ENCODE measurements at places on chromosomes 2 and 18.

DNA sequence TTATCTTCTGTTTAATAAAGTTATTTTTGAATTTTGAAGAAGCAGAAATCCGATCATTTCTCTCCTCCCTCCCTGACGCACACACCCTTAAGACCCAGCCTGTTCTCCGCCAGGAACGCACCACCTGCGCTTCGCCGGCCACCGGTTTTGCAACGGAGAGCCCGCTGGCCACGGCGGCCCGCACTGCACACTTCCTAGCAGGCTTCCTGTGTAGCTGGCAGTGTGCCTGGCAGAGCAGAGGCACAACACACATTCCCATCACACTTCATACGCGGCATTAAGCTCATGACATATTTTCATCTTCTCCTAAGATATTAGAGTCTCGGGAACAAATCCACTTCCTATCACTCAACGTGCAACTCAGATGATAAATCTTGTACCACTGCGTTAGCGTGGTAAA is 148.0 kb downstream of the HDAC4 start:
- DNase-seq, result no peak

DNA sequence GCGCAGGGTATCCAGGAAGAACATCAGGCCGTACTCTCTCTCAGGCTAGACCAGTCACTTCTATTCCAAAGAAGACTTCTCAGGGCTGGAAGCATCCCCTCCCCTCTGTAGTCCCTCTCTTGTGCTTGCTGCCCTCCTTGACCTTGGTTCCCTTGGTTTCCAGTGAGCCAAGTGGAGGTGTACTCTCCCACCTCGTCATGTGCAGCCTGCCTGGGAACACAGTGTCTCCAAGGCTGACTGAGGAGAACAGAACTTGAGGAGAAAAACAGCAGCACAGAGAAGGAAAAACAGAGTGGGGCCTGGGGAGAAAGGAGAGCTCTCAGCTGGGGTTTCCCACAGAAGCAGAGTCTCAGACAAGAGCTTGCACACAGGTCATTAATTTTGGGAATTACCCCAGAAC is 52.7 kb downstream of the HAUS1 start:
- no peak for DNase-seq

DNA sequence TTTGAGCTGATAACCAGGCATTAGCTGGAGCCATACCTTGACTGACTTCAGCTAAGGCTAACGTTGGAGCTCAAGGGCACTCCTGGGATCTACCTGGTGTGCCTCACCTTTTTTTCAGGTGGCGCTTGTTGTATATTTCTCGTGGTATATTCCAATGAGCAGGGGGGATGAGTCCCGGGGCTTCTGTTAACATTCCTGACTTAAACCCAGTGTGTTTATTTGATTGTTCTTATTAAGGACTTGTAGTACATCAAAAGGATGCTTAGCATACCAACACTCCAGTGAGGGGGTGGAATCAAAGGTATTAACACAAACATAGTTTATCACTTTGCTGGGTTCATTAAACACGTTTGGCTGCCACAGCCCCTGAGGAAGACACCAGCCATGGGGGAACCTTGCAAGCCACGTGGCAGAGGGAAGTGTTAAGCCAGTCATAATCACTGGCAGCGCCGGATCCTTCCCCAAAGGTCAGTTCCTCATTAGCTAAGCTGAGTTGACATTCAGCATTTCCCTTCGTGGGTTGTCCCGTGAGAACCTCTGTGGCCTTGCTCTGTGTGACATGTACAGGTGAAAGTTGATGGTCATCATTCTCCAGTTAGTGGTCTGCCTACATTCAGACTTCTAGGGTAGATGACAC is 119.5 kb upstream of the MCFD2 start:
- no peak for DNase-seq

DNA sequence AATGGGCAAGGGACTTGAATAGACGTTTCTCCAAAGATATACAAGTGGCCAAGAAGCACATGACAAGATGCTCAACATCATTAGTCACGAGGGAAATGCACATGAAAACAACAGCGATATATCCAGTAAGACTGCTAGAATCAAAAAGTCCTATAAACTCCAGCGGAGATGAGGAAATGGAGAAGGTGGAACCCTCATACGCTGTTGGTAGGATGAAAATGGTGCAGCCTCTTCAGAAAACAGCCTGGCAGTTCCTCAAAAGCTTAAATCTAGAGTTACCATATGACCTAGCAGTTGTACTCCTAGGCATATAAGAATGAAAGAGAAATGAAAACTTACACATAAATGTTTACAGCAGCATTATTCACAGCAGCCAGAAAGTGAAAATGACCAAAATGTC is 48.1 kb downstream of the HPCAL1 start:
- DNase-seq, result no peak

- no peak for DNase-seq
Observed at GRCh38 chr2:11473659-11474433, 7.9 kb upstream of the E2F6 start.

DNA sequence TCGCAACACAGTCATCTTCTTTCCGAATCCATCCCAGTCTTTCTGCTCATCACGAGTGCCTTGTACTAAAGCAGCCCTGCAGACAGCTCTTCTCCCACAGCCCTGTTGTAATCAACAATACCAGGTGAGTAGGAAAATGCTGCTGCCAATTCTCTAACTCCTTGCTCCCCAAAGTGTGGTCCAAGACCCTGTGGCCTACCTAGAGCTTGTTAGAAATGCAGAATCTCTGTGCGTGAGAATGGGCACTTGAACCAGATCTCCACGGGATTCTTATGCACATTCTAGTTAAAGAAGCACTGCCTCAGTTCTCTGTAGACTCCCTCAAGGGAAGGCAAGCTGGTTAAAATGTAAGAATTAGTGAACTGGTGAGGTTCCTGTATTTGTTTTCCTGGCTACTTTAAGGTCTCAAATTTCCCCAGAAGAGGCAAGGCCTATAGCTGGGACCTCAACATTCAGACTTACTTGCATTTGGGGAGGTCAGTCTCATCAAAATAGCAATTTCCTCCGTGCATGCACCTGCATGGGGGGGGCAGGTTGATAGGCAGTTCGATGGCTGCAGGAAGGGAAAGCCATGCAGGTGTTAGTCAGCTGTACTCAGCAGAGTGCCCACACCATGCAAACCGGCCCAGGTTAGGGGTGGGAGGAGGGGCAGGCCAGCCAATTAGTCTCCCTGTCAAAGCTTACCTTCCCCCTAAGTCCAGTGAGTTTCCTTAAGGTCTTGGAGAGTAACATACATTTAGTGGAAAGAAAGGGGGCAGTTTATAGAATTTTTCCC is 70.8 kb downstream of the DHRS9 start:
- DNase-seq, result no peak

- no peak for DNase-seq
Observed at GRCh38 chr2:60450488-60450887, 103.0 kb downstream of the BCL11A start.

- DNase-seq, result no peak
Observed at GRCh38 chr2:101133492-101134100, 17.6 kb downstream of the TBC1D8 start.

DNA sequence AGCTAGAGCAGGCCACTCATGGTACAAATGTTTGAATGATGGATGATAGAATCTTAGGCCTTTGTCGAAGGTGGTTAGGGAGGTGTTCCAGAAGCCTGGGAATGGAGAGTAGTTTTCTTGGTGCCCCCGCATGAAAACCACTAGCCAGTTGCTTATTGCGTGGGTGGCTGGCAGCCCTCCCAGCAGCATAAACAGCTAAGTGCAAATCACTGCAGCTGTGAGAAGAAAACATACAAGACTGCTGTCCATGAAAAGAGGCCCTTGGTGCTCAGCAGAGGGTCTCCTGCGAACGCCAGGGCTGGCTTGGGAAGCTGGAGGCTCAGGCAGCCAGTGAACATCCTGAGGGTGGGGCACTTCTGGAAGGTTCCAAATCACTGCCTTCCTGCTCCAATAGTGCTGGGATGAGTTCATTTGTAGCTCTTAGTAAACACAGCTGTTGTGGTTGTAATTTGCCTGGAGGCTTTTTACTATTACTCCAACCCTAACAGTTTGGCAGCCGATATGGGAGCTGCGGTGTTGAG is 118.8 kb downstream of the MGAT5 start:
- no peak for DNase-seq
